ENCODE measurements at places on chromosomes 12 and 14.

DNA sequence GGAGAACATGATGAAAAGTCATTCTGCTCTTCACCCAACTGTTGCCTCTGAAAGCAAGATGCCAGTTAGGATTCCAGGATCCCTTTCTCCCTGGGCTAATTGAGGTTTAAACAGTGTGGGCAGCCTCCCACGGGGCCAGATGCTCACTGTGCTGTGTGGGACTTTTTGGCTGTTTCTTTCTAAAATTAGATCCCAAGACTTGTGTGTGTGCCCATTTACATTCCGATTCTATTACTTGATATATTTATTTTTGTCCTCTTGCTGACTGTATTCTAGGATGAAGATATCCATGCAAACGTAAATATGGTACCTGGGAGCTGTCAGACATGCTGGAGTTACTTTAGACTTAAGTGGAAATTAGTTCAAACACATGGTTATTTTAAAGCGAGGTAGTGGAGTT lies 6.2 kb downstream of the IFT43 start:
- no peak for DNase-seq

DNA sequence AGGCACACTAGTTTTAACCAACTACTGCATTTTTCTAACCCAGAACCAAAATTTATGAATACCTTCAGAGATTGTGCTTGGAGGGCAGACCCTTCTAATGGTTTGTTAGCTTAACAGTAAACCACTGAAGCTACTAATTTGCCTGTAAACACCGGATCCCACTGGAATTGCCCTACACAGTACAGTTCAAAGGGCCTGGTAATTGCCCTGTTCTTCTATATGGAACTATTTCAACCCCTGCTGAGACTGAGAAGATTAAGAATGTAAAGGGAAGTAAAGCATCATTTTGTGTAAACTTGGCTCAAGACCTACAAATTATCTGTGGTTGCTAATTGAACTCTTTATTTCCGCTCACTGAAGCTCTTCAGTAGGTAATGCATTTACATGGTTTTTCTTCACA lies 468.1 kb downstream of the NPAS3 start:
- DNase-seq, result no peak

GRCh38 chr14:25431211-25432076 lies 381.5 kb upstream of the STXBP6 start:
- no peak for DNase-seq

GRCh38 chr14:22531451-22532344 lies 57.3 kb downstream of the DAD1 start:
- no peak for DNase-seq

- DNase-seq, result no peak
Measured at GRCh38 chr12:6171409-6172015, 28.7 kb upstream of the CD9 start.

DNA sequence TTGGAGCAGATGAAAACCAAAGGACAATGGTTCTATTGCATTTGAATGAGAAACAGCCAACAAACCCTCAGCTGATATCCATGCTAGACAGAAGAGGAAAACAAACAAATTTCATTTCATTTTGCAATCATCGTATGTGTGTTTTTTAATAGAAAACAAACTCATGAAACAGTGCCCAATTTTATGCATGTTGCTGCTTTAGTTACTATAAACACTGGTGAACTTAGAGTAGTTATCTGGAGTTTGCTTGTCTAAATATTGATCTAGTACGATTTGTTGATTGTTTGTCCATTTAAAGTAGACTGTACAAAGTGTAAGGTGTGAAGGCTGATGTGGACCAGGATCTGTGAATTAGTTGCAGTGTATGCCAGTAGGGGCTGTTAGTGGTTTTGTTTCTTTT lies 166.6 kb downstream of the KITLG start:
- DNase-seq, result no peak

- DNase-seq, result no peak
Measured at GRCh38 chr12:51549637-51550036, 41.4 kb upstream of the SCN8A start.

DNA sequence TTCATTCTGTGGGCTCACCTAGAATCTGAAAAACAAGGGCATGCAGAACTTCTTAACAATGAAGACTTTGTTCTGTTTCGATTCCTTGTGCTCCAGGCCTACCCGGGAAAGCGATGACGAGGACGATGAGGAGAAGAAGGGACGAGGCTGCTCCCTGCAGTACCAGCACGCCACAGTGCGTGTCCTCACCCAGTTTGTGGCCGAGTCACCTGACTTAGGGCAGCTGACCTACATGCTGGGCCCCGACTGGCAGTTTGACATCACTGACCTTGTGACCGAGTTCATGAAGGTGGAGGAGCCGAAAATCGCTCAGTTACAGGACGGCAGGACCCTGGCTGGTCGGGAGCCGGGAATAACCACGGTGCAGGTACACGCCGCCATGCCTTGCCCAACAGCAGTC lies 585.4 kb downstream of the AACS start:
- DNase-seq, result no peak

- DNase-seq, result no peak
Measured at GRCh38 chr12:85821206-85821605, 15.0 kb downstream of the RASSF9 start.

DNA sequence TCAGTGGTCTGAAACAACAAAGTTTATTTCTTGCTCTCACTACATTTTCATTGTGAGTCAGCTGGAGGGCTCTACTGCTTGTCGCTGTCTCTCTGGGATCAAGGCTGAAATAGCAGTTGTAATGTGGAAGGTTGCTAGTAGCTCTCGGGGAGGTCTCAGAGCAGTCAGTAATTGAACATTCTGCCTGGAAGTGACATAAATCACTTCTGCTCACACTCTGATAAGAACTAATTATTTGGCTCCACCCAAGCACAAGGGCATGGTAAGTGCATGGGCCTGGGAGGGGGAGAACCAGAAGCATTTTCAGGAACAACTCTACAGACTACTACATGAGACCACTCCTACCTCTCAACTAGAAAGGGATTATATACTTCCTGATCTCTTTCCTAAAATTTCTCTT lies 128.2 kb downstream of the TMEM117 start:
- DNase-seq, result no peak

GRCh38 chr12:112750971-112751370 lies 40.6 kb upstream of the RPH3A start:
- no peak for DNase-seq

GRCh38 chr12:630656-631632 lies 32.3 kb downstream of the NINJ2 start:
- DNase-seq, result peak; percentile 92

DNA sequence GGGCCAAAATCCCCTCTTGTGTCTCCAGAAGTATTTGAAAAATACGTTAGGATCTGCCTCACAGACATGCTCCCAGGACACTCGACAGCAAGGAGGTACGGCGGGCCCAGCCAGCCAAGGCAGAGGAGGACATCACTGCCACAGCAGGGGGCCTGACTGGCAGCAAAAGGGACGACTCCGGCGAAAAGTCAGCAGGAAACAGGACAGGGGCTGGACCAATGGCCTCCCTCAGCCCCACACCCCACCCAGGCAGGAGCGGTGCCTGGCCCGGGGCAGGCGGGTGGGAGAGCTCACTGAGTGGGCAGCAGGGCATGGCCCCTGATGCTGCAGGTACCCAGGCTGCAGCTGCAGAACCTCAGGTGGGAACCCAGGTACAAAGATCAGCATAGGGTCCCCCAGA lies 17.8 kb downstream of the BRF1 start:
- no peak for DNase-seq

DNA sequence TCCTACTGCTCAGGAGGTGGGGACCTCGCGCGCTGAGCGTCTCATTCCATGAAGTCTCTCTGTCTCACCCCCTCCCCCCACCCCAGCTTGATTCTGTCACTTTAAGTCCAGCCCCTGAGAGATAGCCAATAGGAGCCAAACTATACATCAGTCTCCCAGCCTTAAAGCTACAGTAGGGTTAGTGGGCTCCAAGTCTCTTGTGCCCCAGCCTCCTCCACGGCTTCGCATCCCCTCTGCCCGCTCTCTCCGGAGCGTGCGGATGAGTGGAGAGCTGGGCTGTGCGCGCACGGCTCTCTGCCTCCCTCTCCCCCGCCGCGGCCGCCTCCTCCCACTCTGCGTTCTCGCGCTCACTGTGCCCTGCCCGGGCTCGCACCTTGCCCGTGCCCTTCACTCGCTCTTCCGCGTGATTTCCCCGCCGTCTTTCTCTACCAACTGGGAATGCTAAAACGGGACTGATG lies at the start of gene ESRRB:
Gene ESRRB (plus strand): TSS at position 191 of the 458 bp plus-strand sequence. CDS start 265 bp downstream, at position 456.
- DNase-seq, result no peak

DNA sequence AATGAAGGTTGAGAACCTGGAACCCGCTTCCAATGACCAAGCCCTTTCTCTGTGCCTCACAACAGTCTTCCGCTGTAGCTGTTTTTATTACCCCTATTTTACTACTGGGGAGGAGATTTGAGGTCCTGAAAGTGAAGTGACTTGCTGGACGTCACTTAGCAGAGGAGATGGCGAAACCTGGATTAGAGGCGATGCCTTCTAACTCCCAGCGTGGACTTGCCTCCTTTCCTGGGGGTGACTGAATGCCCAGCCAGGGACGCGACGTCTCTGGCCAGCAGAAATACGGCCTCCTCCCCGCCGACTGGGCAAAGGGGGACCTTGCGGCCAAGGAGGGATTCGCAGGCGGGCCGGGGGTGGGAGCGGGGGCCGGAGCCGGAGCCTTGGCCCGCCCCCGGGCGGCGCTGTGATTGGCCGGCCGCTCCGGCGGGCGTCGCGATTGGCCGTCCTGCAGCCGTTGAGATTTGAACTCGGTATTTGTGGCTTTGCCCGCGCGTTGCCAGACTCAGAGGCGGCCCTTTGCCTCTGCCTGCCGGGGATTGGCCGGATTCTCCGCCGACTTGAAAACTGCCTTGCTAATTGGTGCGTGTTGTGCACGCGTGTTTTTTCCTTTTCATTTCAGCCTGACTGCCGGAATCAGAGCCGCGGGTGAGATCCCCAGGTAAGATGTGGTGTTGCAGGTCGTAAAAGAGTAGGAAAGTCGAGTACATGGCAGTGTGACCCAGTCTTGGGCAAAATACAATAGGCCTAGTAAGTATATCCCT lies at the start of gene NCAPD2:
Gene NCAPD2 (plus strand): TSS at position 606 of the 761 bp plus-strand sequence. CDS start 997 bp downstream, outside the sequence.
- DNase-seq, result peak; percentile 96

- DNase-seq, result no peak
Measured at GRCh38 chr14:56137453-56137807, 19.2 kb downstream of the PELI2 start.

DNA sequence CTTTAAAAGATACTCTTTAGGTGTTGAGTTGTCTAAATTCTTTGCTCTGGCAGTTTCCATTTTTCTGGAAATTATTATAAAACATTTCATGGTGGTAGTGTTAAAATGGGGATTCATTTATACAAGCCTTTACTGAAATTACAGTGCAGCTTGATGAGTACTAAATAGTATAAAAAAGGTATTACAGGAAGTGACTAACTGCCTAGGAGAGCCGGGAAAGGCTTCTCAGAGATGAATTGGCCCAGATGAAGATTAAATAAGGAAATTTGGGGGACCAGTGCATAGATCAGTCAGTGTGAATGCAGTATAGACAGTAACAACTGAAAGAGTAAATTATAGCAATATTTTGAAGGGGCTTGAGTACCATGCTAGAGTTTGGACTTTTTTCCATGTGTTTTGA lies 7.5 kb downstream of the PSMA6 start:
- DNase-seq, result no peak

DNA sequence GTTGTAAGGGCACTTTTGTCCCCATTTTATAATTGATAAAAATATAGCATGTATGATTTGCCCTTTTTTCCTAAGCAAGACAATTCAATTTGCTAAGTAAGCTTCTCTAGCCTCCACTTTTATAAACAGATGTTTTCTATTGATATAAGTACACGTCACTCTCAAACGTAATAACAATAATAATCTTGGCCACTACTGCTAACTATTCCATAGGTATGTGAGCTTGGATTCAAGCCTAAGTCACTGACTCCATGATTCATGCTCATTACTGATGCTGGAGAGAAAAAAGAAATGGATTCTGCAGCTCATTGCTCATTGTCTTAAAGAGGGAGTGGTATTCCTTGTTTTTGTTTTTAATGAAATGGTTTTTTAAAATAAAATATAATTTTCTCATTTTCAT lies 661.0 kb downstream of the GALC start:
- no peak for DNase-seq

- no peak for DNase-seq
Measured at GRCh38 chr12:30877105-30877875, 49.3 kb upstream of the TSPAN11 start.

- no peak for DNase-seq
Measured at GRCh38 chr14:84080944-84081343, 1449.0 kb upstream of the FLRT2 start.

GRCh38 chr12:105562199-105562971 lies 231.9 kb downstream of the C12orf75 start:
- no peak for DNase-seq

DNA sequence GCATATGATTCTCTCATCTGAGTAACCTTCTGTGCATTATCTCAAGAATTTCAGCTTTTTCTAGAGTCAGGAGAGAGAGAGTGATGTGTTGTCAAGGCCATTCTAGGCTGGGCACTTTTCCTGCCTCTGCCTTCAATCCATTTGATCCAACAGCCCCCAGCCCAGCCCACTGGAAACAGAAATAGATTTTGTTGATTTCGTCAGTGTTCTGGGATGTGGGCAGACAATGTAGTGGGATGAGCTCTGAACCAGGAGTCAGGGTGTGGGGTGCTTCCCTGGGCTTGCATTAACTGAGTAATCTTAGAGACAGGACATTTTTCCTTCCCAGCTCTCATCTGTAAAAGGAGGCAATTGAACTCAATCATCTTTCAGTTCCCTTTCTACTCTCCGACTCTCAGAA lies 42.5 kb upstream of the RPH3A start:
- no peak for DNase-seq

- DNase-seq, result no peak
Measured at GRCh38 chr14:75123991-75124390, 2.9 kb downstream of the NEK9 start.

GRCh38 chr12:98741196-98741555 lies 96.1 kb downstream of the APAF1 start:
- no peak for DNase-seq

- DNase-seq, result no peak
Measured at GRCh38 chr14:61188978-61189808, 91.9 kb downstream of the TMEM30B start.

- DNase-seq, result no peak
Measured at GRCh38 chr12:132014092-132014914, 64.6 kb downstream of the EP400 start.

DNA sequence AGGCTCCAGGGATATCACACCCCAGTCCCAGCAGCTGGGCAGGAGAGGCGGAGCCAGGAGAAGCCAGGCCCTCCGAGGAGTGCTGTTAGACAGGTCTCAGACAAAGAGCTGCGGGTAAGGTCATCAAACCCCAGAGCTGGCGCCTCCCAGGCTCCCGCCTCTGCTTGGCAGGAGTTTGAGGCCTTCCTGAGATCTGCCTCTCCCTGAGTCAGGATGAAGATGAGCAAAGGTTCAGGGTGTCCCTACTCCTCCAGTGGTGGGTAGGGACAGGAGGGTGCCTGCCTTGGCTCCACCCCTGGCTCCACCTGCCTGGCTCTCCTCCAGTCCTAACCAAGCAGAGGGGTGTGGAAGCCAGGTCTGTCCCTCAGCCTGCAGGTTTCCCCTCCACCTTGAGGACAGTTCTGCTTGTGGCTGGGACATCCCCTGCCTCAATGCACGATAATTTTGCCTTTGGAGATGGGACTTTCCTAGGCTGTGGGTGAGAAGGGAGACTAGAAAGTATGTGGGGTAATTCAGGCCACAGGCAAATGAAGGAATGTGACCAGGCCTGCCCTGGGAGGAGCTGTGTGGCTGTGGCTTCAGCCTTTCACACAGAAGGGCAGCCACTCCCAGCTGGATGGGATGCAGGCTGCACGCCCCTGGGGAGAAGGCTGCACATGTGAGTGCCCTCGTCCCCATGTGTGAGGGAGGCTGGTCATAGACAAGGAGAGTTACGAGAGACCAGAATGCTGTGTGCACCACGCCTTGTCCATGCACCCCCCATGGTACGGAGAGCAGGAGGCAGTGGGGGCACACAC lies 2.2 kb downstream of the PLEKHG6 start:
- DNase-seq, result no peak
